CD4-positive, alpha-beta memory T cell (primary cell): ENCODE measurements at places on chromosomes 12 and 14.
A peak's percentile ranks its signal among the peaks of the same experiment; 100 is the strongest.

GRCh38 chr14:94098326-94098992 is 12.1 kb upstream of the IFI27 start:
- DNase-seq: no peak

DNA sequence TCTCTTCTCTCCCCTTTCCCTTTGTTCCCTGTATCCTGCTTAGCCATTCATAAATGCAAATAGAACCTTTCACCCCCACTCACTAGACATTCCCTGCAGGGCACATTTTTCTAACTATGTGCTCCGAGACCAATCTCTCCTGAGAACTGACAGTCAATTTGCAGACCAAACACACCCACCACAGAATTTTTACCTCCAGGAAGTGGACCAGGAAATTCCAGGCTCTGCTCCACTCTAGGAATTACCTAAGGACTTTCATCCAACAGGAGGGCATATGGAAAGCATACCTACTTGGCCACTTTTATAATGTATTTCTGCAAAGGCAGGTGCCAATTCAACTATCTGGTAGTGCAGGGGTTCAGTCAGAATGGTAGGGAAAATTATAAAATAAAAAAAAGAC is 8.9 kb upstream of the TAS2R46 start:
- DNase-seq: no peak

DNA sequence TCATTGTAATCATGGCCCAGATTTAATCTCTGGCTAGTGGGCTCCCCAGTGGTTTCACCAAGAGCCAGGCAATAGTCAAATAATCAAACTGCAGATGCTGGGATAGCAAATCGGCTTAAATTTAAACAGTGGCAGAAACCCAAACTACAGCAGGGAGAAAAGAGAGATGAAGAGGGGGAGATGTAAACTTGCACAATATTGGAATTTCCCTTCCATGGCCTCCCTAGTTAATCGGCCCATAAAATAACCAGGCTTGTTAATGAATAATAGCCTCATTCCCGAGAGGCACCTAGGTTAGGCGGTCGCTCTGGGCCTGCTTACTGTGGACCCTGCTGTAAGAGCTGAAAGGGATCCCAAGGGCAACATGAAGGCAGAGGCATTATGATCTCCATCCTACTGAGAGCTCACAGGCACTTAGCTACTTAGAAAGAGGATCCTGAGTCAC is 116.2 kb downstream of the NUAK1 start:
- DNase-seq: no peak

GRCh38 chr12:44358636-44359035 is 517.5 kb downstream of the NELL2 start:
- no peak for DNase-seq

- DNase-seq: no peak
Measured at GRCh38 chr12:92859650-92860386, 69.3 kb downstream of the EEA1 start.

DNA sequence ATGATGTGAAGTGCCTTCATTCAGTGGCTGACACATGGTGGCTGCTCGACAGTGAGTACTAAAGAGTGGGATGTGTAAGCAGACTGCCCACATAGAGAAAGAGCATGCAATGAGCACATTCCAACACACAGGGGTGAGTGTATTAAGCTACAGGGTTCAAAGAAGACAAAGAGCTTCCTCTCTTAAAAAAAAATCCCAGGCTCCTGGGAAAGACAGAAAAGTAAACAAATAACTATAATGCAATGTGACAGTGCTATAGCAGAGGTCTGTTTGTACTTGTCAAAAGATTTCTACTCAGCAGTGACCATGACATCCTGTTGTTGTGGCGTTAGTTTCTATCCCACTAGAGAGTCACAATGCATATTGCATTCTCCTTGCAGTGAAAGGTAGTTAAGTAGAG is 12.4 kb upstream of the PCNX1 start:
- no peak for DNase-seq

DNA sequence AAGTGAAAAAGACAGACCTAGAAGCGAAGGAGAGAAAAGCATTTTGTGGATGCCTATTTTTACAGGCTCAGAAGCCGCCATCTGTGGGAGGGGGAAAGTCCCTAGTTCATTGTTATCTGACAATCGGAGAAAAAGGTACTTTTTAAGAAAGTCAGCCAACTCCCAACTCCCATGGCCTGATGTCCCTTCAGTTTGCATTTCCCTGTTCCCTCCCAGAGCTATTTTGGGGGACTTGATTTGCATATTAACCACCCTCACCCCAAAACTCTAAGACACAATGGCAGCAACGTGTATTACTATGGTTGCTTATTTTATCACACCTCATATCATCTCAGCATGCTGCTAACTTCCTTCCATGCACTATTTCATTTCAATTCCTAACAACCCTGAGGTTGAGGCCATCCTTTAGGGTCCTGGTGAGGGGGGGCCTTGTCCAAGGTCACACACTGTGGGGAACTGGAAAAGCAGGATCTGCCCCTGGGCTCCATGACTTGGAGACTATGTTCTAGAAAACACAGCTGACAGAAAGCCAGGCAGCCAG is 18.7 kb downstream of the HVCN1 start:
- no peak for DNase-seq

GRCh38 chr14:71029236-71029781 is 122.0 kb downstream of the PCNX1 start:
- DNase-seq: no peak

GRCh38 chr14:78259831-78260230 is 89.7 kb downstream of the NRXN3 start:
- no peak for DNase-seq

GRCh38 chr14:99659333-99659741 is 14.4 kb downstream of the HHIPL1 start:
- DNase-seq: no peak

GRCh38 chr12:76943008-76943407 is 64.2 kb upstream of the CSRP2 start:
- no peak for DNase-seq

- no peak for DNase-seq
Measured at GRCh38 chr12:57483466-57483865, 3.8 kb upstream of the ARHGAP9 start.

GRCh38 chr12:592024-592505 is 71.2 kb downstream of the NINJ2 start:
- no peak for DNase-seq

GRCh38 chr12:66115071-66115600 is 15.4 kb downstream of the LLPH start:
- DNase-seq: no peak

GRCh38 chr14:54377501-54377900 is 19.3 kb upstream of the CDKN3 start:
- DNase-seq: no peak

DNA sequence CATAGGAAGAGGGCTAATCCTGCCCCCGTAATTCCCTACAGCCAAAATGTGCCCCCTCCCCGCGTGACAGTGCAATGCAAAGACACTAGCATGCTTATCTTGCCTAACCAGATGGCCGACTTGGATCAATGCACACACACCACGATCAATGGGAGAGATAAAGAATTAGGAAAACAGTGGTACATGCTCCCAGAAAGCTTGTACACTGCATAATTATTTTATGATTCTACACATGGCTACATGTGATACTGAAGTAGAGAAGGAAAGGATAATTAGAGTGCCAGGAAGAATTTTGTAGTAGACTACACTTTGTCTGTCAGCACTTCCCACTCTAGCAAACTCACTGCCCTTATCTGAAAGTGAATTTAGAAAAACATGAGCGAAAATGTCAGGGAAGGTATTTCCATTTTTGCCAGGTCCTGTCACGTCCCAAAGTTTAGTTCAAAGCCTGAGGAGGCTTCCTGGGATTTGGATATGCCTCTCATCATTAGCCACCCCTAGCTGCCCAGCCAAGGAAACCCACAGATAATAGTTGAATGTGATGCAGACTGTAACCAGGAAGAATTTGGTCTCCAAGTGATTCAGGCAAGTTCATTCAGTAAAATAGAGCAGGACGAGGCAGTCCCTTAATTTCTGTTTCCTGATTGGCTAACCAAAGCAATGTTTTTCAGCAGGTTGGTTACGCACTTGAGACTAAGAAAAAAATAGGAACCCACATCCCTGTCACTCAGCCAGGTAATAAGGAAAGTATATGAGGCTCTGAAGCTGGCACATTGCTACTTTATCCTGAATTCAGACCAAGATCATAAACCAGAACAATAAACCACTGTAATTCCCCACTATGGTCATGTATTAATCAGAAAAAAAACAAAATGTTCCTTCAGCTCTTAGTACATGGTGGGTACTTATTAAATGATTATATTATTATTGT is 199.6 kb upstream of the OTX2 start:
- no peak for DNase-seq

- DNase-seq: no peak
Measured at GRCh38 chr12:117847371-117847770, 121.4 kb downstream of the KSR2 start.

DNA sequence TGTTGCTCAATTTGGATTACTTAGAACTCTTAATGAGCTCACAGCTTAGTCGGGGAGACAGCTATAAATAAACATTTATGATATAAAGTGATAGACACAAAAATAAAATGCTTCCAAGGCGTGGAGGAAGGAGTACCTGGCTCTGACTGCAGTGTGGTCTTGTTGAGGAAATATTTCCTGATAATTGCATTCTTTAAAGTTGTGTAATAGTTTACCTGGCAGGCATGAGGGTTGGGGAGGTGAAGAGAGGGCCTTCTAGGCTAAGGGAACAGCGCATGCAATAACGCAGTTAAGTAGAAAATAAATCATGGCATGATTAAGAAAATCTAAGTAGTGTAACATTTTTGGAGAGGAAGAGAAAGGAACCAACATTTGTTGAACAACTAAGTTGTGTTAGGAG is 260.5 kb upstream of the ATP2B1 start:
- no peak for DNase-seq

- DNase-seq: no peak
Measured at GRCh38 chr12:25115677-25116076, 79.3 kb downstream of the DNAI7 start.

DNA sequence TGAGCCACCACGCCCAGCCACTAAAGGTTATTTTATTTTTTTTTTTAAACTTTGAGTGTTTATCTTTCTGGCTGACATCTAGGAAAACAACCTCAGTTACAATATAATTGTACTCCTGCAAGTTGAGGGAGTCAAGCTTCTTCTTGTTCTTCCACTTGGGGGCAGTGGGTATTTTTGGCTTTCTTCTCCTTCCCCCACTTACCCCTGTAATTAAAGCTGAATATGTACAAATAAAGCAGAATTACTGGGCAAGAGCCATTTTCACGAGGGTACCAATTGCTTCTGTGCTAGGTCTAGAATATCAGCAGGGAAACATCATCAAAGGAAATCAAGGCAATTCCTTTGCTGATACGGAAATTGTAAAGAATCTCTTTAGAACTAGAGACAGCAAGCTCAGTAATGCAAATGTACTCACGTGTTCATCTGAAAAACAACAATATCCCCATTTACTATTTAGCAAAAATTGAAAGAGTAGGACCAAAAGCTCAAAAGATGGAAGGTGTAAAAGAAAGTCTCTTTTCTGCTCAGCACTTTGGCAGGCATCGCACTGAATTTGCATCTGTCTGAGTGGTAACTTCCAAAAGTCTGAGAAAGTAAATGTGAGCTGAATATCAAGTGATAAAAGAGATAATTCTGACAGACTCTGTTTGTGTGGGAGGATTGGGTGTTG is 72.8 kb downstream of the TAOK3 start:
- DNase-seq: no peak

DNA sequence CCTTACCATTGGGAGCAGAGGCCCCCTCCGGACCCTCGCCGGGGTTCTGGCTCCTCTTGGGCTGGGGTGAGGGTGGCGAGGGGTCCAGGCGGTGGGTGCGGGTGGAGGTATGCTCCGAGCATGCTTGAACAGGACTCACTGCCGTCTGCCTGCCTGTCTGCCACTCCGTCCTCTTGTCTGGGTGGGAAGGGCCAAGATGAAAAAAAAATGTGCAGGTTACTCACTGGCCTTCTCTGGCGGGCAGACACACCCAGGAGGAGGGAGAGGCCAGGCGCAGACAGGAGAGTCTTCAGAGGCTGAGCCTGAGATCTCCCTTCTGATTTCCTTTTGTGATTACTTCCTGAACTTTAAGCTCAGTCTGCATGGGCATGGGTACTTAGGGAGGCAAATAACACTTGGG is 76.1 kb downstream of the STON2 start:
- DNase-seq: no peak

GRCh38 chr14:91493169-91493568 is 16.9 kb downstream of the PPP4R3A start:
- DNase-seq: no peak

DNA sequence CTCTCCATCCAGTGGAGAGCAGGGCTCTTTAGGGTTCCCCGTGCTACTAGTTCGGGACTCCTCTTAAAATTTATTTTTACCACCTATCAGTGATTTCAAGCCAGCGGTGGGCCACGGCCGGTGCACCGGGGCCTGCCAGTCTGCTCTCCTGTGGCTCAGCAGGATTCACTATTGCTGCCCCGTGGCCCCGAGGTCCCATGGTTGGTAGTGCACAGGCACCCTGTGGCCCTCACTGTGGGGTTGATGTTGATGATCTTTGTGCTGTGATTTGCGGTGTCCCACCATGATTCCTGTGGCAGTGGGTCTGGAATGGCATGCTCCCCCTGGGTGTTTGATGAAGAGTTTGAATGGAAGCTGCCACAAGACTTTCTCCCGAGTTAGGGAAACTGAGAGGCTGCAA is 12.6 kb upstream of the MEG3 start:
- no peak for DNase-seq

DNA sequence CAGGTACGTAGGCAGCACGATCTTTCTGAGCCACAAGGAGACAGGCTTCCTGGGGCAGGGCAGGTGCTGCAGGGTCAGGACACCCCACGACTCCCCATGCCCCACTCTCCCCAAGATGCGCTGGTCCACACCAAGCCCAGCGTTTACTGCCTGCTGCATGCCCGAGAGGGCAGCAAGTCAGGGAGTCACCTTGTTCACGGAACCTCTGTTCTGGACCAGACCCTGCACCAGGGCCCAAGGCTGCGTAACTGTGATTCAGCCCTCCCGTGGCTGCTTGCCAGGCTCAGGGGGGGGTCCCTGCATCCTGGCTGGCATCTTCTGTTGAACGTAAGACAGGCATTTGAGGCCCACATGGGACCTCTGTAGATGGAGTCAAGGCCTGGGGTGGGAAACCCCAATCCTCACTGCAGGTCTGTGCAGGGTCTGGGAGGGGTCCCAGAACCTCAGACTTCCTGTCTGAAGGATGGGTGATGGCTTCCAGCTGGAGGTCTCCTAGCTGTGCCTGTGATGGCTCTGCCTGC is 228.6 kb upstream of the RTL1 start:
- no peak for DNase-seq

DNA sequence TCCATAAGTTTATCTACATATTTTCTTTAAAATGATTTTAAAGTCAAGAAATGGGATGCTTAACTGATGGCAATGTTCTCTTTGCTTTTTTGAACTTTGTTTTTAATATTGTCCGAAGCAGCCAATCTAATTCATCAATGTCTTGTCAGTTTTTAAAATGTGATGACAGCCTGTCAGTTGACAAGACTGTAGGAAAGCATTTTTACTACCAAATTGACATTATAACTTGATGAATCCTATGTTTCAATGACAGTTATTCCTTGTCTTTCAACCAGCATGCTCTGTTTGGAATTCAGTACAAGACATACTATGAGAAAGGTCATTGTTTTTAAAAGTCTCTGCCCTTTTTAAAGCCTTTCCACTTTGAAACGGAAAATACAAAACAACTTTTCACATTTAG is 1073.2 kb downstream of the TMTC2 start:
- DNase-seq: no peak

- no peak for DNase-seq
Measured at GRCh38 chr14:87199381-87199780, 793.6 kb downstream of the GALC start.

GRCh38 chr14:71536015-71536740 is 396.1 kb upstream of the RGS6 start:
- no peak for DNase-seq

GRCh38 chr12:52585946-52586345 is 12.3 kb upstream of the KRT74 start:
- DNase-seq: peak; percentile 92

- no peak for DNase-seq
Measured at GRCh38 chr14:102316338-102316742, 3.2 kb upstream of the ZNF839 start.
